ENCODE measurements at places on chromosomes 7 and 10.

- peak; percentile 87 for ATAC-seq
Measured at GRCh38 chr10:133124357-133125211, 35.4 kb upstream of the KNDC1 start.

GRCh38 chr10:110861476-110861875 is 10.3 kb upstream of the PDCD4 start:
- no peak for ATAC-seq

DNA sequence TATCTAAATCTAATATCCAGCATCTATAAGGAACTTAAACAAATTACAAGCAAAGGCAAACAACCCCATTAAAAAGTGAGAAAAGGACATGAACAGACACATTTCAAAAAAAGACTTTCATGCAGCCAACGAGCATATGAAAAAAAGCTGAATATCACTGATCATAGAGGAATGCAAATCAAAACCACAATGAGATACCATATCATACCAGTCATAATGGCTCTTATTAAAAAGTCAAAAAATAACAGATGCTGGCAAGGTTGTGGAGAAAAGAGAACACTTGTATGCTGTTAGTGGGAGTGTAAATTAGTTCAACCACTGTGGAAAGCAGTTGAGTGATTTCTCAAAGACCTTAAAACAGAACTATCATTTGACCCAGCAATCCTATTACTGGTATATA is 334.4 kb upstream of the CACNA2D1 start:
- ATAC-seq: no peak

GRCh38 chr7:489876-490275 is 29.8 kb downstream of the PDGFA start:
- no peak for ATAC-seq

- peak; percentile 50 for ATAC-seq
Measured at GRCh38 chr7:159144758-159145489, at the start of gene VIPR2. VIPR2 (minus strand) TSS chr7:159144867; CDS start chr7:159144771, 96 bp downstream.

DNA sequence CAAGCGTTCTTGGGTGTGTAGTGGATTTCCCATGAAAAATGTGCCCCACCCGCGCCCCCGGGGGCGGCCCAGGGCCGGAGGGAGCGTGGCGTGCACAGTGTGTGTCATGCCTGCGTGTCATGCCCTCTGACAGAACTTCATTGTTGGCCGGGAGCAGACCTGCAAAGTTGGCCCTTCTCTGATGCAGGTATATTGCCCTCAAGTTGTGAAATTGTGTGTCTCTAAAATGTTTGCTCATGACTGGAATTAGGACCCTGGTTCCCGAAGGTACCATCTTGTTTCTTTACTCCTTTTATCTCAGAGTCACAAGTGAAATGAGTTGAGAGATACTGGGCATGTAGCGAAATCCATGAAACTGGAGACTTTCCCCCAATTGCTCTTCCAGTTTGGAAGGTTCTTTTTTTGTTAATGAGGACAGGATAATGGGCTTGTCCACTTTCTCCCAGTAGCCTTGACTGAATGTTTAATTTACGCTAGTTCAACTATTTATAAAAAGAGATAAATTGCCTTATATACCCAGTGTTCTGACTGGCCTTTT is 26.2 kb downstream of the ADK start:
- ATAC-seq: peak; percentile 44

DNA sequence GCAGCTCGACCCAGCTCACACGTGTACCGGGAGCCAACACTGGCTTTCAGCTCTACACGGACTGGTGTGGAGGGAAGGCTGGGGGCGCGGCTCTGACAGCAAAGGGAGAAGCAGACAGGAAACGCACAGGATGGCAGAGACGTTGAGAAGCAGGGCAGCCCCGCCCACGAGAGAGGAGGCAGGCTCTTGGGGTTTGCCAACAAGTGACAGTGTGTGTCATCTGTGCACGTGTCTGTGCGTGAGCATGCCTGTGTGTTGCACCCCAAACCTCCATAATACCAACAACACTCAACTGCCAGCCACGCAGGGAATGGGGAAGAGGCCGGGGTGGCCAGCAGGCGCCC is 64.4 kb upstream of the PDGFA start:
- ATAC-seq: no peak

- peak; percentile 29 for ATAC-seq
Measured at GRCh38 chr7:76409537-76409936, at the start of gene SSC4D. SSC4D (minus strand) TSS chr7:76409697; CDS start chr7:76404439, 5,258 bp downstream.

- ATAC-seq: no peak
Measured at GRCh38 chr10:78804411-78805032, 264.2 kb upstream of the ZMIZ1 start.

GRCh38 chr10:33334153-33334804 is at the start of gene NRP1:
NRP1 (minus strand) TSS chr10:33334667; CDS start chr10:33334382, 285 bp downstream.
- ATAC-seq: peak; percentile 7

GRCh38 chr7:128148676-128149075 is 92.4 kb upstream of the LEP start:
- no peak for ATAC-seq

- no peak for ATAC-seq
Measured at GRCh38 chr10:124647421-124648130, 96.6 kb downstream of the FAM53B start.

DNA sequence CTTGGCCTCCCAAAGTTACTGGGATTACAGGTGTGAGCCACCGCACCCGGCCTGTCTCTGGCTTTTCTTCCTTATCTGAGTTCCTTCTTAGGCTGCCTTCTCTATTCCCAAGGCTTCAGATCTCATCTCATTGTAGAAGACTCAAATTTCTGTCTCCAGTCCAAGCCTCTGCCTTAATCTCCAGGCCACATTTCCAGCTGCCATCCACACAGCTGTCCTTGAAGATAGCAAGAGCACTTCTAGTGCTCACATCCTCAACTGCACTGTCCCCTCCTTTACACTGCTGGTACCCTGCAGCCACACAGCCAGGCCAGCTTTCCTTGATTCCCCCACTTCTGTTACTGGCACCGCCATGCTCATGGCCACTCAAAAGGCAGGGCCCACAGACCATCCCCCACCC is 35.6 kb downstream of the POLL start:
- no peak for ATAC-seq

- ATAC-seq: no peak
Measured at GRCh38 chr7:140537750-140538482, 58.6 kb upstream of the MKRN1 start.

DNA sequence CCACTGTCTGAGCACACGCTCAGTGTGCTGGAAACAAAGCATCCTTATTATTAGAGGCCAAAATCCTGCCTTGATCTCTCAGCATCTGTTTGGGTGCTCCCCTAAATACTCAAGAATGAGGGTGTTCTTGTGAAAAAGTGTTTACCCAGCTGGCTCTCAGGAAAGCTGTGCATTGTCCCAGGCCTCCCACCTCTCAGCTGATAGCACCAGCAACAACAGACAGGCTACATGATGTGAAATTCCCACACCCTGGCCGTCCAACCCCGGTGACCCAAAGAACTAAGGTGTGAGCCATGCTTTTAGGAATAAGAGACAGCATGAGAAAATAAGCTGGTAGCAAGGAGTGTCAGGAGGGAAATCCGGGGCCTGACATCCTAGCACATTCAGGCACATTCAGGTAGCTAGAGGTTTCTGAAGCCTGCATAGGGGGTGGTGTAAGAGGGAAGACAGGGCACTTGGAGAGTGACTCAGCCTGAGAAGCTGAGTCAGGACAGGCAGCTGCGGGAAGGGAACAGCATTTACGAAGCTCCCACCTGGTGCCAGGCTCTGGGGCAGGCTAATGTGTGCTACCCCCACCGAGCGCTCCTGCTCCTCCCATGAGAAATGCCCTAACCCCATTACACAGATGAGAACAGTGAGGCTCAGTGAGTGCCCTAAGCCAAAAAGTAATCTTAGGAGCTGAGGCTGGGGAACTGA is 205.6 kb downstream of the GRID1 start:
- no peak for ATAC-seq

GRCh38 chr10:126253611-126253998 is 134.7 kb downstream of the ADAM12 start:
- no peak for ATAC-seq

GRCh38 chr10:131737543-131738395 is 163.0 kb upstream of the PPP2R2D start:
- no peak for ATAC-seq

- ATAC-seq: no peak
Measured at GRCh38 chr10:43524434-43525247, 49.8 kb downstream of the ZNF239 start.

GRCh38 chr10:115606086-115606485 is 512.9 kb downstream of the ATRNL1 start:
- peak; percentile 81 for ATAC-seq

GRCh38 chr7:28239823-28240204 is 59.2 kb upstream of the JAZF1 start:
- no peak for ATAC-seq

GRCh38 chr7:8637322-8637721 is 203.9 kb downstream of the NXPH1 start:
- ATAC-seq: no peak

GRCh38 chr10:110410329-110411046 is 87.2 kb upstream of the DUSP5 start:
- ATAC-seq: peak; percentile 27

DNA sequence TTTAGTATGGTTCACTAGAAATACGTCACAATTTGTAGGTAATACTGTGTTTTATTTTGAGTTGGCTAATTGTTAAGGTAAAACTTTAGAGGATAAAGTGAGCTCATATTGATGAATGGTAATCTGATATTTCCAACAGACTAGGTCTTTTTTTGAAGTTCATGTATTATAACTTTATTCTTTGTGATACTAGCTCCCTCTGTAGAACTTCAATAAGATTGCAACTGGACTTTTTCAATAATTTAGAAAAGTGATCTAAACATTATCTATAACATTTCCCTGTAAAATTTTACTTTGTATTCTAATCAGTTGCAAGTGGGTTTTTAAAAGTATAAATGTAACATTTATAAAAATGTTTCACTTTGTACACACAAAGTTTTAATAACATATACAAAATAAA is 83.5 kb downstream of the ADK start:
- no peak for ATAC-seq
